Stimulated activated CD4-positive, alpha-beta T cell treated with anti-CD3 and anti-CD28 coated beads, TNF-alpha, amount 100 ng/mL, for 1 hour (primary cell): ENCODE measurements at places on chromosomes 7 and 10.

DNA sequence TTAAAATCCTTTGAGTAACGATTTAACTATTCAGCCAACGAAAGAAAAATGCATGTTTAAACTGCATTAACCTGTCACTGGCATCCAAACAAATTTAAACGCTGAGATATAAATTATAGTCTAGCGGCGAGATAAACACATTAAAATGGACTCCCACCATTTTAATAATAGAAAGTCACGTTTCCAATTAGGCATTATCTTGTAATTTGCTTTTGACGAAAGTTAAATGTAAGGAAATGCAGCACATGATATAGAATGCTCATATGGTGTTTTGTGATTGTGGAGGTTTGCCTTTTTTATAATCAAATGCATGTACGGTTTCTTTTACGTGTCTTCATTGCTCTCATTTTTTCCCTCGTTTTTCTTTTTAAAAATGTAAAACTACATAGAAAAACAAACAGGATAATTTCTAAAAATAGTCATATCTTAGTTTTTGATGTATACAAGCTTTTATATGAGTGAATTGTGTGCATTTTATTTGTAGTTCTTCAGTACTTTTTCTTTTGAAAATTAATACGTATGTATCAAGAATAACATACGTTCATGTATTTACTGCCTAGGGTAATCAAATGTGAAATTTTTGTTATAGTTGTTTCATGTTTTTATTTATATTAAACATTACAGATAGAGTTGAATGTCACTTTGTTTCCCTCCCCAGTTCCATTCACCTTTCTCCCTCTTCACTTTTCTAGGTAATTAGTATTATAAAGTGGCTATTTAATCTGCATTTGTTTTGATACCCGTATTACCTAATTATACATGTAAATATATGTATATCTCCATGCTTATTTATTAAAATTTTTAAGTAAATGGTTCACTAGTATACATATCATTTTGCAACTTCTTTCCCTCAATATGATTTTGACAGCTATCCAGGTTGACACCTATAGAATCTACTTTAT lies 1.1 kb upstream of the KLF14 start:
- DNase-seq = no peak

- no peak for DNase-seq
Measured at GRCh38 chr7:113774182-113774807, 144.5 kb downstream of the PPP1R3A start.

DNA sequence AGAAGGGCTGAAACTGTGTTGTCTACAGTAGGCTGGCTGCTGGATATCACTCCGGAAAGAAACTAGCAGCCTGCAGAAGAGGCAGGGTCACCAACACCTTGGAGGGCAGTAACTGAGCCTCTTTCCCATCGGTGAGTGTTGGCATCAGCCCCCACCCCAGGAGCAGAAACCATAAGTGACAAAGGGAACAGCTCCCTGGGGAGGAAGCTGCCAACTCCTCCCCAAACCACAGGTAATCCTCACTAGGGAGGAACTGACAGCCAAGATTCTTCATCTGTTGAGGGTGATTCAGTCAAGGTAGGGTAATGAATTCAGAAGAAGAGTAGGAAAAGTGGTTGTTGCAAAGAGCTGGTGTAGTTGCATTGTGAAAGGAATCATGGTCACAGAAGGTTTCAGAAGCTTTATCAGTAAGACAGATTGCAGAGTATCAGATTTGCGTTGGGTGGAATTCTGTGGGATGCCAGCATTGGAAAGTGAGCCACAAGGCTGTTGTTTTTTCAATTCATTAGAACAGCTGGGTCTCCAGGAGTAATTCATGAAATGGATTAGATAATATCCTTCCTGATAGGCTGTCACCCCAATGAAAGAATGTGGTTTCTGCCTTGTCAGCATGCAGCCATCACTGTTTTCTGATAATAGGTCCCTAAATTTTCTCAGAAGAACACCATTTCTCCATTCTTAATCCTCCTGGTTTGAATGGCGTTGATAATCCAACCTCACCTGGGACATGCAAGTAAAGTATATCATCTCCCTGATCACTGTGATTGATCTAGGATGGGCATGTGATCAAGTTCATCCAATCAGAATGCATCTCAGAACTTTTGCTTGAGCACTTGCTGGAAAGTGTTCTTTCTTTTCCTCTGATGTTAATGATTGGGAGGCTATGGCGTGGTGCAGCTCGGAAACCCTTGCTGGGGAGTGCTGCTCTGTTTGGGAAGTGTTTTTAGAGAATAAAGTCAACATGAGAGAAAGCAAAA lies 75.0 kb upstream of the CTBP2 start:
- no peak for DNase-seq

DNA sequence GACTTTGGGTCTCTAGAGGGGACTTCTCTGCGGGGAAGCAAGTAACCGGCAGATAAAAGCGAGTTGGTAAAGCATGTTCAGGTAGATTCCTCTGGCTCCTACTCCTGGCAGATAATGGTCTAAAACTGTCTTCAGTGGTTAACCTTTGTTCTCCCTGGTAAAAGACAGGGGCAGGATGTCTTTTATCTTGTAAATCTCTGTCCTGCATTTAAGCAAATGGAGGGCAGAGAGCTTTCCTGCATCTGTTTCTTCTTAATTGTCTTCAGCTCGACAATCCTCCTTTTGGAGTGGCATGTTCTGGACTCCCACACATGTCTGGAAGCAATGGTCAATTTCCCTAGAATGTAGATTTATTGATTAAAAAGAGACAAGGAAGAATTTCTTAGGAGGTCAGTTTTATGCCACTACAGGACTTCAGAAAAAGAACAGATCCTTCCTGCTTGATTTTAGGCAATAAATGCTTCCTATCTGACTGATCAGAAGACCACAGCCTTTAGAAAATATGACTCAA lies 16.6 kb downstream of the C7orf33 start:
- no peak for DNase-seq

DNA sequence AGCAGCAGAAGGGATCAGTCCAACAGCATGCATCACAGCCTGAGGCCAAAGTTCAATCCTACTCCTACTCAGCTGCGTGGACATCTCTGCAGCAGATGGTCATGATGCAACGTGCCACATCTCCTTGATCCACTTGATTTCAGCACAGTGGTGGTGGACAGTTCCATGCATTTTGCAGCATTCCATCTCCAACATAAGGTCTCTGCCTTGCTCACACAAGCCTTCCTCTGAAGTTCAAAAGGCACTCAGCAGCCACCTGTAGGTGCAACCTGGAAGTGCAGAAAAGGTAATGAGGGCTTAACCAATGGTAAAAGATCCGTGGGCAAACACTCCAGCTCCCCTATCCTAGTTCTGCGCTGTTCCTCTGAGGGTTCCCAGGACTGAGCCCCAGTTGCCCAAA lies 57.5 kb upstream of the CHCHD3 start:
- no peak for DNase-seq

DNA sequence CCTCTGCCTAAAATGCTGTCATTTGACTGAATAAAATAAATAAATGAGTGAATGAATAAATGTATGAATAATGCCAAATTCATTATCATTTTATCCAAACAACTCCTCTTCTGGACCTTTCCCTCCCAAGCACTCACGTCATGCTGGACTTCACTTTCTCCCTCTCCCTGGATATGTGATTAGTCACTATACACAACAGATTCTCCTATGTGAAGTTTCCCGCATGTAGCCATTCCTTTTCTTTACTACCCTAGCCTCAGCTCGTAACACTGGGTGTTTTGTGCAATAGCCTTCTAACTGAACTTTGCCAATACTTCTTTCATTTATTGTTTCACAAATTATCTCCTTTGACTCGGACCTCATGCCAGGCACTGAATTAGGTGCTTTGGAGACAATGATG lies 87.6 kb upstream of the IL6 start:
- DNase-seq = no peak
